ENCODE measurements at places on chromosomes 16 and 17.

- DNase-seq, result no peak
Measured at GRCh38 chr16:86929057-86929871, 350.9 kb downstream of the FOXL1 start.

DNA sequence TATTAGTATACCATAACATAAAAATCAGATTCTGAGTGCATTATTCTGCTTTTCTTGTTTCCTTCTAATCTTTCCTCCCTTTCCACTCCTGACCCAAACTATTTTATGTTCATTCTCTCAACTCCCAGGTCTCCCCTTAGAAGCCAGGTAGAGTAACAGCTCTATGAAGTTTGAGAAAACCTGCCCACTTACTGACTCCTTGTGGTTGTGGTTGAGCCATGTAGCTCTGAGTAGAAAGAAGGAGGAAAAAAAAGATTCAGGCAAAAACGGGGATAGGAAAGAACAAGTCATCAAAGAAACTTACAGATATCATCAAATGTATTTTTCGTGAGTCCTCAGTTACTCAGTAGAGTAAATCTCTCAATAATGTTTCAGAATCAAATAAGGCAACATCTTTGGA is 216.7 kb downstream of the PMP22 start:
- no peak for DNase-seq

GRCh38 chr17:74042744-74043486 is 160.6 kb upstream of the RPL38 start:
- DNase-seq, result no peak

GRCh38 chr17:39769974-39770587 is 32.3 kb downstream of the GRB7 start:
- DNase-seq, result peak; percentile 46

DNA sequence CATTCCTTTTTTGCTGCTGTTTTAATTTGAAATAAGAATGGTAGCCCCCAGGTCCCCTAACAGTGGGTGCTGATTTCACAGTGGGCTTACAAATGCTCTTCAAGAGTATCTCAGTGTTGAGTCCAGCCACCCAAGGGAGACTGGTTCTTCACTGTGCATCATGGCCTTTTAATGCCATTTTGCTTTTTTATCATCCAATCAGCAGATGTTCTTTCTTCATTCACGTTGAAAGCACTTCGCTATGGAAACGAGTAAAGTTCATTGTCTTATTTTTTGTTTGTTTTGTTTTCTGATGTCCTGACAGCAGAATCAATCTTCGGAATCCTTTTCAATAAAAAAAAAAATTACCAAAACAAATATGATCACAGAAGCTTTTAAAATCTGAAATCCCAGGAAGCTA is 429.0 kb downstream of the MAF start:
- DNase-seq, result no peak

Measured in NCI-H526 treated with DMSO at 0.1 percent for 48 hours (cell line).